T follicular helper cell (primary cell): ENCODE measurements at places on chromosomes 16 and 17.

DNA sequence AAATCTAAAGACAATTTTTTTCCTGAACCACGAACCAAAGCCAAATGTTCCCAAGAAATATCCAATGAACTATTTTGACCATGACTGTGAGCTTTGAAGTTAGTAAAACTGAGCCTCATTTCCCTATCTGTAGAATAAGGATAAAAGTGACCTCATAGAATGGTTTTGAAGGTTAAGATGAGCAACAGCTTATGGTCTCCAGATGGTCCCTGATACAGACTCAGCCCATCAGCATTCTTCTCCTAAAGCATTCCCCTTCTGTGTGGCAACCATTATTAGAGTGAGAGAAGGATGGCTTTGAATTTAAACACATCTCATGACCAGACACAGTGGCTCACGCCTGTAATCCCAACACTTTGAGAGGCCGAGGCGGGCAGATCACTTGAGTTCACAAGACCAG lies 70.1 kb downstream of the COPRS start:
- DNase-seq: no peak

GRCh38 chr16:79177018-79177417 lies 423.5 kb downstream of the MAF start:
- no peak for DNase-seq

GRCh38 chr16:1299012-1299867 lies 10.2 kb upstream of the UBE2I start:
- no peak for DNase-seq

- no peak for DNase-seq
Measured at GRCh38 chr16:1351215-1351581, 480 bp downstream of the TSR3 start.

DNA sequence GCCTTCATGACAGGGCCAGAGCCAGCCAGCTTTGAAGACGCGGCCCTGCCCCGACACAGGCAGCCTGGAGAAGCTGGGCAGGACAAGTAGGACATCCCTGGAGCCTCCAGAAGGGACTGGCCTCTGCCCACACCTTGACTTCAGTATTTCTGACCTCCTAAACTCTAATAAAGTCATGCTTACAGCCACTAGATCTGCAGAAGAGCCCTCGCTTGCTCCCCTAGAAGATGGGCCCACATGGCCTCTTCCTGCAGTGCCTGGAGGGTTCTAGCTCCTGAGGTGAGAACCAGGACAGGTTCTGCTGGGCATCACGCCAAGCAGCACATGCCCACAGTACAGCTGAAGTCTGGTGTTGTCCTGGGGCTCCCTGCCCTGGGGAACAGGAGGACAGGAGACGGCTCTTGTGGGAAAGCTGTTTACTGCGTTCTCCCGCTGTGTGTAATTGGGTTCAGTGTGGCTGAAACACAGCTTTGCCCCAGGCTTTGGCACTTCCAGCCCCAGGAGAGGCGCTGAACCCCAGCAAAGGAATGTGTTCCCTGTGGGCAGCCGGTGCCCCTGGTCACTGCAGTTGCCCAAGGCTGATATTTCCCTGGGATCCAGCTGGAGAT lies 2.6 kb downstream of the APRT start:
- no peak for DNase-seq

GRCh38 chr16:11743308-11744074 lies 834 bp upstream of the TXNDC11 start:
- DNase-seq: peak; percentile 6

DNA sequence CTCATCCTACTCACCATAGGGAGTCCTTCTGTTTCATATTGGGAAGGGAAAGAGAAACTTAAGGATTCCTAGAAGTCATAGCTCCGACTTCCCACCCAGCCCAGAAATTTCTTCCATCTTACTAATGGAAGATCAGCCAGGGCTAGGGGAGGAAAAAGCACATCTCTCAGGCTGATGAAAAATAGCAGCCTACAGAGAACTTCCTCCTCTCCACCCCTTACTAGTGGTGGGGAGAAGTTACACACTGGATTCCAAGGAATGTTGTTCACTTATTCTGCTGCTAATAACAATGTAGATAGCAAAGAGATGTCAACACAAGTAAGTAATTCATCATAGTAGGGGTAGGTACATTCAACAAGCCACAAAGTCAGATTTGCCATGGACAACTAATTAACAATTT lies 94.4 kb downstream of the SPACA3 start:
- no peak for DNase-seq

DNA sequence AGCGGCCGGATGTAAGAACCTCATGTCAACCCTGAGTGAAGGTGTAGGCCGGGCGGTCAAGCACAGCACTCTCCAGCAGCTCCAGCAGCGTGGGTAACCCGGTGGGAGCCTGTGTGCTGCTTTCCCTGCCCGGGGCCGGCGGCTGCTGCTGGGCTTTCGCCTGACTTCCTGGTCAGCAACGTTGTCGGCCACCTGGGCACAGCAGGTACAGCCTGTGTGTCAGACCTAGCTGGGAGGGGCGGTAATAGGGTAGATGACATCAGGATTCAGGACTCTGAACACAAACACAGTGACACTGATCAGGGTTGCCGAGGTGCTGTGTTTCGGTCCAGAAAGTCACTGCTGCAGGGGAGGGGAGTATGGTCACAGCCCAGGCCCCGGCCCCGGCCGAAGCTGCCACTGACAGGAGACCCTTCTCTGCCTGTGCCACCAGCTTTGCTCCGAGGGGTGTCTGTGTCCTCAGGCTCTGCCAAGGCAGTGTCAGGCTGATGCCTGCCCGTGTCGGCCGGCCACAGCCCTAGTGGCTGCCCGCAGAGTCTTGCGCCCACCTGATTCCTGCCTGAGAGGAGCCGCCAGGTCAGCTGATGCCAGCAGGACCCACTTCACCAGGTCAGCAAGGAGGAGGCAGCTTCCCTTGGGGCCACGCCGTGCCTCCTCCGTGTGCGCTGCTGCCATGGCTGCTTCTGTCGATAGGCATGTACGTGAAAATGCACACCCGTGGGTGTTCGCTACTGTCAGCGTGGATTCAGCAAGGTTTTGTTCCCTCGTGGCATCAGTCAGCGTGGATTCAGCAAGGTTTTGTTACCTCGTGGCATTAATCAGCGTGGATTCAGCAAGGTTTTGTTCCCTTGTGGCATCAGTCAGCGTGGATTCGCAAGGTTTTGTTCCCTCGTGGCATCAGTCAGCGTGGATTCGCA lies 9.2 kb downstream of the RAB40C start:
- DNase-seq: no peak

DNA sequence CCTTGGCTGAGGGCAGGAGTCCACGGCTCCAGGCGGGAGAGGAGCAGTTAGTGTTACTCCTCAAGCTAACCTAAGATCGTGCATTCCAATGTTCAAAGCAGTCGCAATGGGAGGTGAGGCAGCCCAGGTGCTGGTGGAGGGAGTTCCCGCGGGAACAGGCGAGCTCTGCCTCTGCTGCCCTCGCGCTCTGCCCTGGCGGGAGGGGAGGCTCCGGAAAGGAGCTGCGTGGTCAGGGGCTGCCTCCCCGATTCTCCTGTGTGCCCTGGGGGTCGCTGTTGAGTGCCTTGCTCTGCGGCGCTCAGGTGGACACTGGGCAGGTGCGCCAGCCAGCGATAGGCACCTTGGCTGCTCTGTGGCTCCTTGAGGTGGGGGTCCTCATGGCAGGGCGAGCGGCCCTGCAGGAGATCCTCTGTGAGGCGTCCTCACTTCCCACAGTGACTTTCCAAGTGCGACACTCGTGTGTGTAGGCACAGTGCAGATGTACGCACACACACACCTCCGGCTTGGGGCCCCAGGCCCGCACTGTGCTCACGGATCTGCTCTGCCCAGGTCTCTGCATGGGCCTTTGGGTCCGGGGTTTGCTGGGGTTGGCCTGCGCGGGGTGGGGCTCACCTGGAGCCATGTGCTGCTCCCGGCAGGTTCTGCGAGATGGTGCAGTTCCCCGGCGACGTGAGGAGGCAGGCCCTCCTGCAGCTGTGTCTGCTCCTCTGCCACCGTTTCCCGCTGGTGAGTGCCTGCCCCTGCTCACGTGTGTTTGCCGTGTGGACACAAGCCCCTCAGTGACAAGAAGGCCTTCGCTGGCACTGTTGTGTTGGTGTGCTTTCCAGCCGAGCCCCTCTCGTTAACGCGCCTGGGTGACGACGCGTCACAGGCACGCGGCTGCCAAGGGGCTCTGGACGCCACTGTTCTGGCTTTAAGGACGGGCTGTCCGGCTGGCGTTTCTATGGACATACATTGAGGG lies 97.9 kb upstream of the ZNF750 start:
- DNase-seq: no peak
